ENCODE measurements at places on chromosomes 5 and 9.

- no peak for DNase-seq
Observed at GRCh38 chr9:128787659-128788058, 606 bp downstream of the TBC1D13 start.

DNA sequence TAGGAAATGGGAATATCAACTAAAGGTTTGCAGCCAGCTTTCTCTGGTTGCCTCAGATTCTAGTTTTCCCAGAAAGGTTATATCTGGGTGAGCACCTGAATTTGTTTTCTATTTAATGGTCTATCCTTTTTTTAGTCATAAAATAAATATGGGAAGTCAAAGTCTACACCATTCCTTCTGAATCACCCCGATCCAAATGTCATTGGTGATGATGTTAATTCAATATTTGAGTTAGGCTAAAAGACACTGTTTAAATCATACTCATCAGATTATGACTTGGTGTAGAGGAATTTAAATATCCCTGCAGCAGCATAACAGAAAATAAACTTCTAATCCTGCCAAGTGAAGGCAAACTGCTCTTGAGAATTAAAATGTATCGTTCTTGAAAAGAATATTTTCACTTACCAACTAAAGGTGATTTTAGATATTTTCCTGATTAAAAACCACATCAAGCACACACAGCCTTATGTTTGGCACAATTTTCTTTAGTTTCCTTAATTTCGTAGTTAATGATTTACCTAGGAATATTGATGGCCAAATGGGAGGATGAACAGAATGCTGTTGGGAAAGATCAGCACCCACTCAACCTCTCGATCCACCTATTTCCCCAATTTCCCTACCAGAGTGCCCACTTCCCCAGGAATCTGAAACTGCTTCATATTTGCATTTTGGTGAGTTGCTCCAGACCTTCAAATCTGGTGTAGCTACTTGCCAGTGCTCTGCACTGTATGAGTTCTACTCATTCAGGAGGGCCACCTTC is 103.1 kb upstream of the TSLP start:
- DNase-seq, result no peak

GRCh38 chr5:38467353-38468040 is 88.9 kb downstream of the LIFR start:
- no peak for DNase-seq

- no peak for DNase-seq
Observed at GRCh38 chr5:54883374-54884194, 101.8 kb downstream of the ESM1 start.

DNA sequence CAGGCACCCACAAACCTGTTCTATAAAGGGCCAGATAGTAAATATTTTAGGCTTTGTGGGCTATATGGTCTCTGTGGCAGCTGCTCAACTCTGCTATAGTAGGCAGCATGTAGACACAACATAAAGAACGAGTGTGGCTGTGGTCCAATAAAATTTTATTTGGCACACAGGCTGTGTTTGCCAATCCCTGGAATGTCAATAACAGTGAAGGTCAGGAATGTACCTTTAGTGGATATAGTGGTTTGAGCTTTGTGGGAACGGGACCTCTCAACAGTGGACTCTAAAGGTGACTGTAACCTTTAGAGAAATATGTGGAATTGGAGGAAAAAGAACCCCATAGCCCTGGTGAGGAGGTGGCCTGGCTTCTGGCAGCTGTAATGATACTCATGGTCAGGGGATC is 145.2 kb downstream of the MAST4 start:
- DNase-seq, result no peak
